ENCODE measurements at places on chromosomes 5 and 9.

DNA sequence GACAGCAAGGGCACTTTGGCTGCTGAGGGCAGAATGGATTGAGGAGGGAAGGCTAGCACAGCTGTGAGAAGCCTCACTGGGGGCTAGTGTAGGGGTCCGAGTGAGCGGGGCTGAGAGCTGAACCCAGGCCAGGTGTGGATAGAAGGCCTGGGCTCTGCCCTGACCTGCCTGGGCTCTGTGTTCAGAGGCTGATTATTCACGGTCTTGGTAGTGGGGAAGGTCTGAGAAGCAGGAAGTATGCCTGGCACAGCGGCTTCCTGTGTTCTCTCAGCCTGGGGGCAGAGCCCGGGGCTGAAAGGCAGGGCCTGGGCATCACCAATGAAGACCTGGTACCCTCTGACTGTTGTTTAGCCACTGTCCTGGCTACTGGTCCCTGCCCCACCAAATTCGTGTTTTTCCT, 136.4 kb upstream of the TBC1D2 start:
- no peak overlapping the region for H3K4me3 ChIP-seq
- no peak for DNase-seq
- peaks cover 43% of the 10 kb centered on the region for H3K4me1 ChIP-seq
- H3K27ac ChIP-seq: peak overlapping the region; percentile 79
- peaks cover 2% of the 10 kb centered on the region for H3K27me3 ChIP-seq
- peaks cover 5% of the 10 kb centered on the region for H3K36me3 ChIP-seq

GRCh38 chr9:86077276-86077675, 22.1 kb downstream of the GOLM1 start:
- DNase-seq: no peak
- H3K4me3 ChIP-seq: no peak overlapping the region
- no peaks in the 10 kb centered on the region for H3K36me3 ChIP-seq
- H3K27me3 ChIP-seq: no peaks in the 10 kb centered on the region
- no peaks in the 10 kb centered on the region for H3K4me1 ChIP-seq

DNA sequence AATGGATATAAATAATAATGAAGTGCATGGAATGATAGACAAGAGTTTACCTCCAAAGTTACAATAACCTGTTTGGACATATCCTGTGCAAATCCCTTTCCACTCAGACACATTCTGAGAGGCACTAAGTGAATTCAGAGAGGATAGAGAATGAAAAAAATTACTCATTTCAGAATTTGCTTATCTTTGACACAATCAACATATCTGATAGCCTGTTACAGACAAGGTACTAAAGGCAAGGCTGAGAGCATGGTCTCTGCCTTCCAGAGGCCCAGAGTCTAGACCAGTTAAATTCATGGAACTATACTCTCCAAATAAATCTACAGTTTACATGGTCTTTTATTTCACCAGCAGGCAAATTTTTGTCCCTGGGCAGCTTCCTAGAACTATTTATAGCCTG, 371.8 kb upstream of the PTGER4 start:
- no peak for DNase-seq
- no peak overlapping the region for H3K27ac ChIP-seq
- peaks cover 1% of the 10 kb centered on the region for H3K27me3 ChIP-seq
- H3K4me3 ChIP-seq: no peak overlapping the region
- no peaks in the 10 kb centered on the region for H3K36me3 ChIP-seq

DNA sequence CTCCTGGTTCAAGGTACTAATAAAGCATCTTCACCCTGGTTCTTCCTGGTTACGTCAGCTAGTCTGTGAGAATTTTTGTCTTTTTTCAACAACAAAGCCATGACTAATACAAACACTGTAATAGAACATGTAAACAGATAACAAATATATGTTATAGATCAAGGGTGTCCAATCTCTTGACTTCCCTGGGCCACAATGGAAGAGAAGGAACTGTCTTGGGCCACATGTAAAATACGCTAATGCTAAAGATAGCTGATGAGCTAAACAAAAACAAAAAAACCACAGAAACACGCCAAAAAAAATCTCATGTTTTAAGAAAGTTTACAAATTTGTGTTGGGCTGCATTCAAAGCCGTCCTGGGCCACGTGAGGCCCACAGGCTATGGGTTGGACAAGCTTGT, 124.5 kb upstream of the GNA14 start:
- no peaks in the 10 kb centered on the region for H3K4me1 ChIP-seq
- no peaks in the 10 kb centered on the region for H3K36me3 ChIP-seq
- H3K27me3 ChIP-seq: no peaks in the 10 kb centered on the region
- no peak for DNase-seq
- no peak overlapping the region for H3K4me3 ChIP-seq

DNA sequence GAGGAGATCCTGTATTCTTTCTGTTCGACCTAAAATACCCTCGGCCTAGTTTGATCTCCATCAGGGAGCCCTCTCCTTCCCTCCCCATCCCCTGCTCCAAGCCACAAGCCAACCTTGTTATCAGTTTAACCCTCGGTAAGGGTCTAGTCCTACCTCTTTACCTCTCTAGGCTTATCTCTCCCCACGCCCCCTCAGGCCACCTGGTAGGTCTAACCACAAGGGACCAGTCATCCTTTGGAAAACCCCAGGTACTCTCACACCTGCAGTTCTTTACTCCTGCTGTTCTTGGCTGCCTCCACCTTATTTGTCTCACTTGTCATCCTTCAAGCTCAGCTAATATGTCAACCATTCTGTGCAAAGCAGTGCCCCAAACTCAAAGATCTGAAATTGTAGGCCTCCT, 78.7 kb downstream of the RAD23B start:
- no peak overlapping the region for H3K4me3 ChIP-seq
- DNase-seq: no peak
- peaks cover 5% of the 10 kb centered on the region for H3K27me3 ChIP-seq
- no peaks in the 10 kb centered on the region for H3K36me3 ChIP-seq
- peaks cover 4% of the 10 kb centered on the region for H3K4me1 ChIP-seq

- DNase-seq: no peak
- peaks cover 6% of the 10 kb centered on the region for H3K4me1 ChIP-seq
- peaks cover 20% of the 10 kb centered on the region for H3K36me3 ChIP-seq
- H3K27me3 ChIP-seq: no peaks in the 10 kb centered on the region
- peak overlapping the region; percentile 15 for H3K27ac ChIP-seq
Observed at GRCh38 chr5:172089298-172090117, 83.1 kb upstream of the FBXW11 start.

DNA sequence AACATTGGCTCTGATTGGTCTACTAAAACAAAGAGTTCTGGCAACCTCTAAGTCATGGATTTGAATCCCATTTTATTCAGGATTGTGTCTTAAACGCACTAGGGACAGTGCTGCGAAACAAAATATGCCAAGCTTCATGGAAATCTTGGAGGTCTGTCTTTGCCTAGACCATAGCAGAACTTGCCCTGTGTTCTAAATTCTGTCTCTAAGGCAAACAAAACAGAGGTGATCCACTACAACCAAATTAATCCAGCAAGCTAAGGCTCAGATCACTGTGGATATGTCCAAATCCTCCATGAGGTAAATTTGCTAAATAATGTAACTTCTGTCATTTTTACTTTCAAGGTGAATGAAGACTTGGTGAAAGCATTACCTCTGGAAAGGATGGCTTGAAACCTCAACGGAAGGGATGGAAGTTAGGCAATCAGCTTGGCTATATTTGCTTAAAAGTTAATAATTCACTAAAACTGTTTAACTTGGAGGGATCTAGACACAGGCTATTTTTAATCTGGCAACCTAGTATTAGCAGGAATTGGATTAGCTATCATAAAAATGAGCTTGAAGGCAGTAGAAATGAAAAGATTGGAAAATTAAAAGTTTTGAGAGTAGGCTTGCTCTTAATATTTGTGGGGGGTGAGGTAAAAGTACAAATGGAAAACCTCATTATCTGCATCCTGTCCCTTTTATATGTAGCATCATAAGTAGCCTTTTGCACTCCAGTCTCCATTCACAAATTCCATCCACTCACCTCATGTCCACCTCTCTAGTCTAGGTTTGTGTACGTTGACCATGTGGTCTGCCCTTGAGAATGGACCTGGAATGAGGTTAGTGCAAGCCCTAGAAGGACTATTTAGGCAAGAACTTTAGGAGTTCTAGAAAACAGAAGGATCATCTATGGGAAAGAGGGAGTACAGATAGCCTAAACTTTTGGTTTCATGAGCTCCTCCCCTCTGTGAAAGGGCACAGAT, 176.2 kb downstream of the SMC2 start:
- H3K4me3 ChIP-seq: no peak overlapping the region
- H3K36me3 ChIP-seq: no peaks in the 10 kb centered on the region
- DNase-seq: no peak
- no peaks in the 10 kb centered on the region for H3K4me1 ChIP-seq

DNA sequence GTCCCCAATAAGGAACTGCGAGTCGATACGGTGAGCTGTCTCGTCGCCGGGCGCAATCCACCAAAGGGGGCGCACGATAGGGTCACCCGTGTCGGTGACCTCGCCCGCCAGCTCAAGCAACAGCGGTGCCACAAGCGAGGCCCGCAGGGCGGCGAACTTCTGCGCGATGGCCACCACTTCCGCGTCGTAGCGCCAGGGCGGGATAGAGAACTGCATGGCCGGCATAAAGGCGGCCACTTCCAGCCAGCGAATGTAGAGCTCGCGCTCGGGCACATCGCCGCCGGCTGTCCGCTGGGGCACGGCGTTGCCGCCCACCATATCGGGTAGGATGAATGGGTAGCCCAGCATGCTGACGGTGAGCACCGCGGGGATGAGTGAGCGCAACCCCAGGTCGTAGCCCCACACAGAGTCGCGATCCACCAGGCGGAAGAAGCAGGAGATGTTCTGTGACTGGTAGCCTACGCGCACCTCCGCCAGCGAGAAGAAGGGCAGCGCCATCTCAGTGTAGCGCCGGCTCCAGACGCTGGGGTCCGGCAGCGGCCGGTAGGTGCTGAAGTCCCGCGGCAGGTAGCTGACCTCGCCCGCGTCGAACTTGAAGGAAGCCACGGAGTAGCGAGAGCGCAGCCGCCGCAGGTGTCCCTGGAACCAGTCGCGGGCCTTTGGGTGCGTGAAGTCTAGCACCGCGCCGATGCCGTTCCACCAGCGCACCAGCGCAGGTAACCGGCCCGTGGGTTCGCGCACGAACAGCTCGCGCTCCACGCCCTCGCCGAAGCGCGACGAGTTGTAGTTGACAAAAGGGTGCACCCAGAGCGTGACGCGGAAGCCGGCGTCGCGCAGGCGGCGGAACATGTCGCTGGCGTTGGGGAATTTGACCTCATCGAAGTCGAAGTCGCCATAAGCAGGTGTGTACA, 5.5 kb downstream of the MYORG start:
- no peak for DNase-seq
- peaks cover 4% of the 10 kb centered on the region for H3K4me1 ChIP-seq
- no peaks in the 10 kb centered on the region for H3K27me3 ChIP-seq
- H3K36me3 ChIP-seq: peaks cover 13% of the 10 kb centered on the region
- H3K27ac ChIP-seq: no peak overlapping the region

DNA sequence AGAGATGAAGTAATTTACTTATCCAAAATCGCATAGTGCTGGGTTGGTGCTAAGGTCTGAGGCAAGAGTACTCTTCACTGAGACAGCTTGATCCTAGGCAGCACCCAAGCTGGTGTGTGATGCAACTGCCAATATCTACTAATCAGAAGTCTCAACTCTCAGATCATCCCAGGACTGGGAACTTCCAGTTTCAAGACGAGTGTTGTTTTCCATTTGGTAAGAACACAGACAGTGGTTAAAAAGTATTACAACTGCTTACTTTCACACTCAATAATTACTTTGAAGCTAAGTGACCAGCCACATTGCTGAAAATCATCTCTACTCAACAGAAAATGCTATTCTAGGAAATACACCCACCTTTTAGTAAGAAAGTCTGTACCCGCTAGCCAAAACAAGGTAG, 45.3 kb downstream of the FBXW11 start:
- DNase-seq: no peak
- H3K4me3 ChIP-seq: no peak overlapping the region
- peaks cover 5% of the 10 kb centered on the region for H3K36me3 ChIP-seq
- peaks cover 51% of the 10 kb centered on the region for H3K4me1 ChIP-seq
- peak overlapping the region; percentile 45 for H3K27ac ChIP-seq
